ENCODE measurements at places on chromosomes 1 and 21.

GRCh38 chr1:239233626-239234025 is 152.7 kb upstream of the CHRM3 start:
- no peak for DNase-seq

DNA sequence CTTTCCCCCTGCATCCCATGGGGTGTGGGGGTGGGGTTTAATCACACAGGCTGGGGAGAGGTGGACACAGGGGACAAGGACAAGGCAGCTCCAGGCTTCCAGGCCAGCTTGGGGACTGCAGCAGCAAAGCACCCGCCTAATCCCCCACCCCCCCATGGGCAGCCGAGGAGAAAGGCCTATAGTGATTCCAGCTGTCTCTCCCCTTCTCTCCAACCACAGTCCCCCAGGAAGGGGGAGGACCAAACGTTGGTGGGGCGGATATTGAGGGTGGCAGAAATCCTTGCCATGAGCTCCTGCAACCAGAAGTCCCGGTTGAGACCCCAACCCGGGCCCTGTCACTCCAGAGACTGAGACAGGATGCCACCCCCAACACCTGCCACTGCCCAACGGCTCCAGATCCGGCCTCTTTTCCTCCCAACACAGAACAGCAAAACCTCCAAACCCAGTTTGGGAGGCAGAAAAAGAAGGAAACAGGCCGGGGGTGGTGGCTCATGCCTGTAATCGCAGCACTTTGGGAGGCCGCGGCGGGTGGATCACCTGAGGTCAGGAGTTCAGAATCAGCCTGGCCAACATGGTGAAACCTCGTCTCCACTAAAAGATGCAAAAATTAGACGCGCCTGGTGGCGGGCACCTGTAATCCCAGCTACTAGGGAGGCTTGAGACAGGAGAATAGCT is 1.7 kb downstream of the EPHA2 start:
- no peak for DNase-seq

- no peak for DNase-seq
Observed at GRCh38 chr1:40313329-40313957, 3.6 kb downstream of the COL9A2 start.

DNA sequence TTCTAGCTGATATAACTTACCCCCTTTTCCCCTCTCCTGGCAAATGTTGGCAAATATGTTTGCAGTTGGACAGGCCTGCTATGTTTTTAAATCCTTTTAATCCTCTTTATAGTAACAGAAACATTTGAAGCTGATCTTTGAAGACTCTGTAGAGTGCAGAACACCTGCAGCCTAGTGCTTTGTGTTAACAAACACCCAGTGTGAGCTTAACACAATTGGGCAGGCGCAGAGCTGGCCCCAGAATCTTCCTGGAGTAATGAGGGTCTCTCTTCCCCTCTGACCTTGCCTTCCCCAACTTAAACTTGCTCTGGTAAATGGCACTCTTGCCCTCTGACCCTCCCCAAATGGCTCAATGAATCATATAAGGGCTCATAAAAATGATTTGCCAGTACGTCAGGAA is 247.9 kb upstream of the LYPLAL1 start:
- DNase-seq, result no peak

DNA sequence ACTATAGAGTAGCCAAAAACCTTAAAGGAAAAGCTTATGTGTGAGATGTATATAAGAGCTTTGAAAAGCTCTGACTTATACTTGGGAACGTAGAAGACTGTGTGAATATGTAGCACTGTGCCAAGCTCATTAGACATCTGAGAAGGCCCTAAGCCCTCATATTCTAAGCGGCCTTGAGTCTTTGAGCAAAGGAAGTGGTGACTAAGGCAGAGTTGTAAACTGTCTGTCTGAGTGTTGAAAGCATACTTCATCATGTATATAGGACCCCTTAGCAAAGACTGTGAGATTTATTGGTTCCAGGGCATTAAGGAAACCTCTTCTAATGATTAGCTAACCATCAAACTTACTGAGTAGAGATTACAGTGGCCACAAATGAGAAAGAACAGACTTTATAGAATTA is 153.3 kb upstream of the LYPLAL1 start:
- DNase-seq, result peak; percentile 3

DNA sequence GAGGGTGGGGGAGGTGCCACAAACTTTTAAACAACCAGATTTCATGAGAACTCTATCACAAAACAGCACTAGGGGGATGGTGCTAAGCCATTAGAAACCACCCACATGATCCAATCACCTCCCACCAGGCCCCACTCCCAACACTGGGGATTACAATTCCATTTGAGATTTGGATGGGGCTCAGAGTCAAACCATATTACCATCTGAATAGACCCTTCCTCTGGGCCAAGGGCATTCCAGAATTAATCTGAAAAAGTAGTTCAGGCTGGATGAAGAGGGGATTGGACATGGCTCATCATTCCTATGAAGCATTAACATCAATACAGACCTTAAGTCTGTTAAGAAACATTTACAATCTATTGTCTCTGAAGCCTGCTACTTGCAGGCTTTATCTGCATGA is 149.9 kb upstream of the DNAH14 start:
- DNase-seq, result no peak

DNA sequence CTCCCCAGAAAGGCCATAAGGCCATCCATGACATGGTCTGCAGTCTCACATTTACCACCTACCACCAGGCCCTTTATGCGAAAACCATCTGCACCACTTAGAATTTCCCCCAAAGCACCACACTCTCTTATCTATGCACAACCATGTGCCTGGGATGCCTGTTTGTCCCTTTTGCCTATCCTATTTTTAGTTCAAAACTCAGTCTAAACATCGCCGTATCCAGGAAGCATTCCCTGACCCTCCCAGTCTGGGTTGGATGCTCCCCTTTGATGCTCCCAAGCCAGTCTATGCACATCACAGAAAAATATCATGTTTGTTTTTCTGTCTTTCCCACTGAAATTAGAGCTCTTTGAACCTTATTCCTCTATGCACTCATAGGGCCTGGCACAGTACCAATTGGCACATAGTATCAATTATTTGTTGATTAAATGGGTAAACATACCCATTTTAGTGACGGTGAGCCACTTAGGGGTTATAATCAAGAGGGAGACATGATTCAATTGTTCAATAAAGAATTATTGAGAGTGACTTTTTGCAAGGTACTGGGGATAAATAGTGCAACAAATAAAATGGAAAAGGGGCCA is 6.7 kb downstream of the MPL start:
- DNase-seq, result no peak

DNA sequence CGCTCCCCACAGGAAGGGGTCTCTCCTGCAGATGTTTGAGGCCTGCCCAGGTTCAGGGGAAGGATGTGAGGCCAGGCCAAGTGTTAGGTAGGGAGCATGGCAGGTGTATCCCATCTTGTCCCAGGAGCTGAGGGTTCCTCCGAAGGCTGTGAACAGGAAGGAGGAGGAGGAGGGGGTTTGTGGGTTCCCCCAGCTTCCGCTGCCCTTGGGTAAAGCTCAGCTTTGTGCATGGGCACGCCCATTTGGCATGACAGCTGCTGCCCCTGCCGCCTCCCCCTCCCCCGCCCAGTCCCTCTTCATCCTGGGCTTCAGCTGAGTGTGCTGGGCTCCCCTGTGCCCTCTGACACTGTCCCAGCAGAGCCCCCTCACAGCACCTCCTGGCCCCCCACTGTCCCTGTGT is 25.5 kb downstream of the TNFRSF8 start:
- no peak for DNase-seq

DNA sequence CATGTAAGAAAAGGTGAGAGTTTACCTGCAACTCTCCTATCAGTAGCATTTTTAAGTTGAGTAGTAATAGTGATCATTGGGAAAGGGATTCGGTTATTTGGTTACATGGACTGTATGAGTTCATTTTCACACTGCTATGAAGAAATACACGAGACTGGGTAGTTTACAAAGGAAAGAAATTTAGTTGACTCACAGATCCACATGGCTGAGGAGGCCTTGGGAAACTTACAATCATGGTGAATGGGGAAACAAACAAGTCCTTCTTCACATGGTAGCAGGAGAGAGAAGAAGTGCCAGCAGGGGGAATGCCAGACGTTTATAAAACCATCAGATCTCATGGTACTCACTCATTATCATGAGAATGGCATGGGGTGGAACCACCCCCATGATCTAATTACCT is 59.3 kb upstream of the FBXO28 start:
- no peak for DNase-seq

- no peak for DNase-seq
Observed at GRCh38 chr1:157966031-157966537, 27.4 kb upstream of the KIRREL1 start.

DNA sequence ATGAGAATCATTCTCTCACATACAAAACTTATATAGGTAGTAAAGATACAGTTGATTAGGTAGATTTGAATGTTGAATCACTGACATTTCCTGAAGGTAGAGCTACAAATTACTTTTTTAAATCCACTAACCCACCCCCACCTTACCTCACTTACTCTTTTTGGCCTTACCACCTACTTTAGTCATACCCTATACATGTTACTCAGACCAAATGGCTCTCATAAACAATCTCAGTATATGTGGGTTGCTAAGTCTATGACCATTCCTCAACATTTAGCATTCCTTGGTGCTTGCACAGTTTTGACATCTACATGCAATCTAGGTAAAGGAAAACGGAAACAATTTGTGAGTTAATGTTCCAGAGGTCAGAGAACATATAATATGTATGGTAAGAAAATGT is 26.3 kb downstream of the SYDE2 start:
- DNase-seq, result no peak

DNA sequence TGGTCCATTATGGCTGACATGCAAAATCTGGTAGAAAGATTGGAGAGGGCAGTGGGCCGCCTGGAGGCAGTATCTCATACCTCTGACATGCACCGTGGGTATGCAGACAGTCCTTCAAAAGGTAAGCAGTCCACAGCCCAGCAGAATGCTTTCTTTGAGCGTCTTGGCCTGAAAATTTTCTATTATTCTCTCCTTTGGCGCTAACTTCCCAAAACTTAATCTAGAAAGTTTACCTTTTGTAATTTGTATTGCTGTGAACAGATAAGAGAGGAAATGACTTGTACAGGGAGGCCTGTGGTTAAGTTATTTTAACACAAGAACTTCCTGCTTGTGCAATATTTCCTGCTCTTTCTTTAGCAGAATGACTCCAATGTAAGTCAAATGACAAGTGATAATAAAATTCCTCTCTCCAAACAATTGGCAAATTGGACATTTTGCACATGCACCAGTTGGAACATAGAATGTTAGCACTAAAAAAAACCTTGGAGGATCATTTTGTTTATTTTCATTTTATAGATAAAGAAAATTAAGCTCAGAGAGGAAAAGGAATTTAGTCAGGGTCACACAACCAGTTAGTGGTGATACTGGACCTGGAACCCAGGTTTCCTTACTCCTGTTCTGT is 18.9 kb downstream of the CAP1 start:
- DNase-seq, result peak; percentile 73

- no peak for DNase-seq
Observed at GRCh38 chr1:23344987-23345472, 946 bp upstream of the HNRNPR start.

DNA sequence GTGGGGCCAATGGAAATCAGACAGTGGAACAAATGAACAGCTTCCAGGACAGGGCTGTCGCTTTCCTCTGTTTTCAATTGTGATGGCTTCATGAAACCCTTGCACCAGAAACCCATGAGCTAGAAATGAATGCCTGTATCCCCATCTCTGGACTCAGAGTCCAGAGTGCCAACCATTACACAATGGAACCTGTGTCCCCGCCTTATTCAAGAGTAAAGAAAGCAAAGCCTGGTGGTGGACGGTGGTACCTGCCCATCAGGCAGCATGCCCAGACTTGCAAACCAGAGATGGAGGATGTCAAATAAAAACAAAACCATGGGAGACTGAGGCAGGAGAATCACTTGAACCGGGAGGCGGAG is 4.4 kb upstream of the CAPN2 start:
- DNase-seq, result no peak

DNA sequence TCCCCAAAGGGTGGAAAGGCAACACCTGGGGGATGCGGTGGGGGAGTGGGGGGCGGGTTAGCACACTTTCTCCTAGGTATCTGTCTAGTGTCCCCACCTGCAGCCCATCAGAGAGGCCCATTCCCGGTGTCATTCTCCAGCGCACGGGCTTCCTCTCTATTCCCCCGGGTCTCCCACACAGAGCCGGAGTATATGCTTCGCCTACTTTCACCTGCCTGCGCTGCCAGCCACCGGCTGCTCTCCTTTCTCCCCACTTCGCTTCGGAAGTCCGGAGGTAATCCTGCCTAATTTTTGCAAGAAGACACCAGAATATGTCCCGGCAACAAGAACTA is 852 bp downstream of the RGS7 start:
- DNase-seq, result no peak

- no peak for DNase-seq
Observed at GRCh38 chr1:227136210-227136820, 182.0 kb downstream of the CDC42BPA start.

DNA sequence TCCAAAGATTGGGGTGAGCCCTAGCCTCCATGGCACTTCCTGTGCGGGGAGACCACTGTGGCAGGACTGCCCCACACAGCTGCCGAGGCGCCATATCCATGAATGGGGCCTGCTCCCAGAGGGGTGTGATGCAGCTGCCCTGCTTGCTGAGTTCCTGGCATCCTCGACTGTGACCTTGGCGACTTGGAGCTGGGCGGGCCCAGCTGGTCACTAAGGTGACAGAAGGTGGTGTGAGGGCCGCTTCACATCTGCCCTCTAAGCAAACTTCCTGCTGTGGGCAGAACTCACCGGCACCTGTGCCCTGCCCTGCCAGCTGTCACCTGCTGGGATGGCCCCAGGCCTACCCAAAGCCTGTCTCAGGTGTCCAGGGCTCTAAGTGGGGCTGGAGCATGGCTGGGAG is 9.0 kb downstream of the TMEM61 start:
- DNase-seq, result no peak

- DNase-seq, result peak; percentile 84
Observed at GRCh38 chr1:145964328-145965118, at the start of the genes ANKRD34A and POLR3GL. ANKRD34A (minus strand) TSS chr1:145964575; CDS start chr1:145961759, 2,816 bp downstream. POLR3GL (plus strand) TSS chr1:145964690; CDS start chr1:145974866, 10,176 bp downstream.

- no peak for DNase-seq
Observed at GRCh38 chr1:147556643-147557042, 15.3 kb downstream of the BCL9 start.

DNA sequence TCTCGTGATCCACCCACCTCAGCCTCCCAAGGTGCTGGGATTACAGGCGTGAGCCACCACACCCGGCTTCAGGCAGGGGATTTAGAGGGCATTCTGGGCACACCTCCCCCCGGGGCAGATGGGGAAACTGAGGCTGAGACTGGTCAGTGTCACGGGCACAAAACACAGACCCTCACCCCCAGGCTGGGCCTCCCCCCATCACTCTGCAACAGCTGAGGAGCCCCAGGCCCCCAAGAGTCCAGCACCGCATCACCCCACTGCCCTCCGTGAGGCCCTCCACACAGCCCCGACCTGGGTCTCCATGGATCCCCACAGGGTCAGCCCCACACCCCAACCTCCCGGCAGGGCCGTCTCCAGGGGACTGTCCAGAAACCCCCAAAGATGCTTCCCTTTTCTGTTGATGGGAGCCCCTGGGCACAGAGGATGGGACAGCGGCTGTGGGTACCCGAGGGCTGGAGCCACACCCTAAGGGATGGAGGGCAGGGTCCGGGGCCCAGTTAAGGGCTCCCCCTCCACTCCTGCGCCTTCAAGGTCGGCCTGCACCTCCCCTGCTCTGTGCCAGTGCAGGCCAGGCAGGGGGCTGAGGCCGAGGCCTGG is 11.0 kb downstream of the TNFRSF14 start:
- DNase-seq, result no peak

All from kidney capillary endothelial cell (primary cell).